Activated T-cell treated with anti-CD3 and anti-CD28 coated beads, Interleukin-2, amount 50 U/mL, for 4 hours (primary cell): ENCODE measurements at places on chromosomes 7 and 10.

DNA sequence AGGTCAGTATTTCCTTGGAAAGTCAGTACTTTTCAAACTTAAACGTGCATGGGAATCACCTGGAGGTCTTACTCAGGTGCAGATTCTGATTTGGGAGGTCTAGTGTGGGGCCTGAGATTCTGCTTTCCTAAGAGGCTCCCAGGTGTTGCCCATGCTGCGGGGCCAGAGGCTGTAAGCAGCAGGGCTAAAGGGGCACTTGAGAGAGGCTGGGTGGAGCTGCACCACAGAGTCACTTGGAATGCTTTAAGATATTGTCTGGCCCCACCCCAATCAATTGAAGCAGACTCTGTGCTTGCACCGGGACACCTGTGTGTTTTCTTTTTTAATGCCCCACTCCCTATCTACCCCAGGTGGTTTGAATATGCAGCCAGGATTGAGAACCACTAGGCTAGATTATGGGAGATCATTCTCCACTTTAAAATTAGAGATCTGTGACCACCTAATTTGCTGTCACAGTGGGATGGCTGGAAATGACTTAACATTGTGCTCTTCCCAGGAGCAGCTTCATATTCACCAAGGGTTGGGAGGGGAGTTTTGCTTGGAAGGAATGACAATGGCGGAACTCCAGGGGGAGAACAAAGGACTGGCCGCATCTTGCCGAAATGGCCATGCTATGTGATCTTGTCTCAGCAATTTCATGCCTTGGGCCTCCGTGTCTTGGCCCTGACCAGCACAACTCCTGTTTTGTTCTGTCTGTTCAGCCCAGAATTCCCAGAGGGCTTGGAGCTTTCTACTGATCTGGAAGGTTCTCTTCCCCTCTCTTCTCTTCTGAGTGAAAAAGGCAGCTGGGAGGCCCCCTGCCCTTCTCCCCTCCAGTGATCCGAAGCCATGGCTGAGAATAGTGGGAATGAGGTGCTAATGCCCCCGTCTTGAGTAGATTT is 80.2 kb downstream of the FAM241B start:
- no peak for DNase-seq

DNA sequence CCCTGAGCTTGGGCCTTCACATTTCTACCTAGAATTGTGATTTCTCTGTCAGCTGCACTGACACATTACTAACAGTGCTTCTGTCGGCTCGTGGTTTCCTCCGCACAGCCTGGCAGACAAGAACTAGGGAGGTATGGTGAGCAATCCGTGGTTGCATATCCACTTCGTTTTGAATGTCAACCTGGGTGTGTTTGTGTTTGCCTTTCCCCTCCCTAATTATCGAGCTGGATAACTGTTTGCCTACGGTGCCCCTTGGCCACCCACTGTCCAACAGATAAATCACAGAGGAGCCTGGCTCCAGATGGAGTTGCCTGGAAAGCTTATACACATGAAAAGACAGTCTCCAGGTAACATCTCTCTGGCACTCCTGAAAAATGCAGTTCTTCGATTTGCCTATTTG is 228.8 kb downstream of the TRIL start:
- DNase-seq: no peak

DNA sequence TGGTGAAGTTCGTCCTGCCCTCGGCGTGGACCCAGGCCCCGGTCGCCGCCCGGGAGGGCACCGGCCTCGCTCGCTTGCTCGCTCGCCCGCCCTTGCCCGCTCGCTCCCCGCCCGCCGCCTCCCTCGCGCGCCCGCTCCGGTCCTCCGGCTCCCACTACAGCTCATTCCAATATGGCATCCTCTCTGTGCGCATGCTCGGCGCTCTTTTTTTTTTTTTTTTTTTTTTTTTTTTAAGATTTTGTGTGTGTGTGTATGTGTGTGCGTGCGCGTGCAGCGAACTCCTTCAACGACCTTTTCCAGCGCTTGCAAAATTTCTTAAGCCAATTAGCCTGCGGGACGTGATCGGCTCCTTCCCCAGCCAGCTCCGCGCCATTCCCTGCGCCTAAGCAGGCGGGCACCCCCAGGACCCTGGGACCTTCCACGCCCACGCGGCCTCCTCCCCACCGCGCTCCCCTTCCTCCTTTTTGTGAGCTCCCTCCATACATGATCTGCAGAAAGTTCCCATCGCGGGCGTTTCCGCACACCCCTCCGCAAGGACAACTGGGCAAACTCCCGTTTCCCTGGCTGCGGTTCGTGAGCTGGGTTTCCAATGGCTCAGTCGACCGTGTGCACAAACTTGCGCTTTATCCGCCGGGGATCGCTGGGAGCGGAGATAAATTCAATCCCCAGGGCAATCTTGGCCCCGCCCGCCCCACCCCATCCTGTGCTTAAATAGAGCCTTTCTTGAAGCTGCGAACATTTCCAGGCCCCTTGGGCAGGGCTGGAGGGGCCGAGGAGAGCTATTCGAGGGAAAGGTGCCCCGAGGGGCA is at the start of gene SFMBT2:
Gene SFMBT2 (minus strand): TSS at position 173 of the 809 bp plus-strand sequence. CDS start 29,136 bp downstream, outside the sequence.
- DNase-seq: peak; percentile 52

DNA sequence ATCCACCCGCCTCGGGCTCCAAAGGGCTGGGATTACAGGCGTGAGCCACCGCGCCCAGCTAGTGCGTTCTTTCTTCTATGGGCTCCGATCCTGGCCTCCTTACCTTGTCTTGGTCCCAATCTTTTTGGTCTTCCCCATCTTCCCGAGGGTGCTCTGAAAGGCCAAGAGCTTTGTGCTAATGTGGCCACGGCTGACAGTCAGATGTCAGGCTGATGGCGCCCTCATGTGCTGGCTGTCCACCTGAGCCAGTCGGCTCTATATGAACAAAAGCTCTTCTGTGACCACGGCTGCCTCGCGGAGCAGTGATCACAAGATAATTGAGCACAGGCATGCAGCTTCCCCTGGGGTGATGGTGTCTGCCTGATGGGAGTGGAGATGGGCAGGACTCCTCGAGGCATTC is 11.0 kb upstream of the AHCYL2 start:
- no peak for DNase-seq

DNA sequence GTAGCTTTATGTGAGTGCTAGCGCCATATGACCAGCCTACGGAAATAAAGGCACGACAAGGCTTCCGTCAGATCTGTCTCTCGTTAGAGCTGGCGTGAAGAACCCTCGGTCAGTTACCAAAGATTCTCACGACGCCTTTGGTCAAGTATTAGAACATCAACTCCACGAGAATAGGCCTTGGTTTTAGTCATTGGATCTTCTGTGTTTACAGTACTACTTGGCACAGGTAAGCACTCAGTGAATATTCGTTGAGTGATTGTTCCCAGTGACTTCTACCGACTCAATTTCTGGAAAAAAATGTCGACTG is 316 bp downstream of the RBM48 start:
- no peak for DNase-seq

GRCh38 chr10:88097536-88097935 is 234.1 kb downstream of the PTEN start:
- no peak for DNase-seq

- DNase-seq: no peak
These were observed 90.3 kb downstream of the LYZL1 start for GRCh38 chr10:29379208-29379607.

DNA sequence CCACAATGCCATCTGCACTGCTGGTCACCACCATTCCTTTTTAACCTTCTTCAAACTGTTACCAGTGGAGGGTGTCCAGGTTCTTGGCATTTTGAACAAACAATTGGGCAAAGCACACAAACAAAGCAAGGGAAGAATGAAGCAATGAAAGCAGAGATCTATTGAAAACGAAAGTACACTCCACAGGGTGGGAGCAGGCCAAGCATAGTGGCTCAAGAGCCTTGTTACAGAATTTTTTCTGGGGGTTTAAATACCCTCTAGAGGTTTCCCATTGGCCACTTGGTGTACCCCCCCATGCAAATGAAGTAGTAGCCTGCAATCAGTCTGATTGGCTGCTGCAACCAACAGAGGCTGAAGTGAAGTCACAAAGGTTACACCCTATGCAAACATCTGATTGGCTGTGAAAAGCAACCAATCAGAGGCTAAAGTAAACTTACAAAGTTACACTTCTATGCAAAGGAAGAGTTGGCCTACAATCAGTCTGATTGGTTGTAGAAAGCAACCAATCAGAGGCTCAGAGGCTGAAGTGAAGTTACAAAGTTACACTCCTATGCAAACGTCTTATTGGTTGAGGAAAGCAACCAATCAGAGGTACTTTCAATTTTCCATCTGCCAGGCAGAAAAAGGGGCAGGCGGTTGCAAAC is 103.2 kb upstream of the WAC start:
- DNase-seq: no peak

DNA sequence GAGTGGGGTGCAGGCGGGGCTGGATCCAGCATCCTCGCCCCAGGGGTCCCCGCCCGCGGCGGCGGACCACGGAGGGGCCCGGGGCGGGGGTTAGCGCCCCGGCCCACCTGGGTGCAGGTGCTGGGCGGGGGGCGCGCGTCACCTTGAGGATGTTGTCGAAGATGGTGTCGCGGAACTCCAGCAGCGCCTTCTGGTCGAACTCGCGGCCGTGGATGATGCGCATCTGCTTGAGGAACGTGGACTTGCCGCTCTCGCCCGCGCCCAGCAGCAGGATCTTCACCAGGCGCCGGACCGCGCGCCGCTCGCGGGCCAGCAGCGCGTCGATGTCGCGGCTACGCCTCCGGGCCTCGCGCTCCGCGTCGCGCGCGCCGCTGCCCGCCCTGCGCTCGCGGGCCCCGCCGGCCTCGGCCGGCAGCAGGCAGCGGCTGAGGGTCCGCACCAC is 376 bp downstream of the GNA12 start:
- DNase-seq: peak; percentile 15

GRCh38 chr10:11551916-11552602 is 59.4 kb downstream of the USP6NL start:
- no peak for DNase-seq

GRCh38 chr10:80599424-80599847 is 61.7 kb downstream of the SH2D4B start:
- no peak for DNase-seq

GRCh38 chr10:22489467-22489866 is 144.2 kb downstream of the SPAG6 start:
- no peak for DNase-seq

DNA sequence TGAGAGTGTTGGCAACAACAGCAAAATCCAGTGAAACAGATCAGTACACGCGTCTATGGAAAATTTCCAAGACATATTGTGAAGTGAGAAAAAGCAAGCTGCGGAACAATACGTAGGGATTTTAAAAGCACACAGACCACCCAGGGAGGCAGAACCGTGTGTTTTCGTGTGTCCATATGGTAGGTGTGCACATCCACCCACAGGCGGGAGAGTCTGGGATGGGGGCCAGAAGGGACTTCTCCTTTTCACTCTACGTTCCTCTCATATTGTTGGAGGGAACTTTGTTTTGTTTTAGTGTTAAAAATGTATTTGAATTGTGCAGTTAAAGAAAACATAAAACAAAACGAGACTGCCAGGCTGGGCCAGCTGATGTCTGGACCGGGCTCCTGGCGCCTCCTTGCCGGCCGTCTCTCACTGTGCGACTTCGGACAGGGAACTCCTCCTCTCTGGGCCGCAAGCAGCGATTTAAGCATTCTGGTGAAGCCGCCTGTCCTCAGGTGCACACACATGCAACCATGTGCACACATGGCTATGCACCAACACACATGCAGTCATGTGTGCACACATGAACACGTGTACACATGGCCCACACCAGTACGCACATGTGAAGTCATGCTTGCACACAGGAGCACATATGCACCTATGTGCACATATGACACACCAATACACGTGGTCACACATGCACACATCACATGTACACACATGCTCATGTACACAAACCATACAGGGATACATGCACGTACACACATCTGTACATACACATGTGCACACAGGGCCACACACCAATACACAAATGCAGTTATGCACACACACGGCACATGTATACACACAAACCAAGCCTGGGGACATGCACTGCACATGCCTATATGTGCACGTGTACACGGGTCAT is 141.1 kb downstream of the ELFN1 start:
- DNase-seq: no peak
